ENCODE measurements at places on chromosomes 6 and 20.

DNA sequence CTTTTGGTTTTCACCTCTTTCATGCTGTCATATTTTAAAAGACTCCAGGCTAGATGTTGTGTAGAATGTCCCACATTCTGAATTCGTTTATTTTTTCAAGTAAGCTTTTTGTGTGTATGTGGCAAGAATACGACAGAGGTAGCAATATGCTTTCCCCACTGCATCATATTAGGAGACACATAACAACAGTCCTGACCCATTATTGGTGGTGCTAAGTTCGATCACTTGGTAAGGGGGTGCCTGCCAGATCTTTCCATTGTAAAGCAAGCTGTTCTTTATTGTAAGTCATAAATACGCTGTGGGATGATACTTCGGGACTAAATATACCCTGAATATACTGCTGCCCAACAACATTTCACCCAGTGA lies 588 bp upstream of the NCOA3 start:
- no peak for DNase-seq

GRCh38 chr6:159646733-159647132 lies 46.3 kb downstream of the SOD2 start:
- no peak for DNase-seq

DNA sequence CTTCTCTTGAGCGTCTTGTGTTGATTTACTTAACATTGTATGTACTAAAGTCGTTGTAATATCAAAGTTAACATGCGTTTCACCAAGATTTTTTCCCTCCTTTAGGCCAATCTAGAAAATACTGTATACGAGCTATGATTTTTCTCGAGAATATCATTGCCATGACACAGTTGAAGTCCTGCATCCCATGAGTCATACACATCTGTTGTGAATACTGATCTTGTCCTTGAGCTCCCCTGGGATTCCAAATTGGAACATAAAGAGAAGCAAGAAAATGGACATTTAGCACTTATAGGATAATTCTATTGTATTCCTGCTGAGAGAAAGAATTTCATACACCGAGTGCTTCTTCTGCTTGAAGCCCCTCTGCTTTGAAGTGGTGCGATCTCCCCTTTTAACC lies 109.6 kb downstream of the SLC35B3 start:
- no peak for DNase-seq

GRCh38 chr20:32837157-32837556 lies 17.4 kb downstream of the MAPRE1 start:
- DNase-seq = no peak

DNA sequence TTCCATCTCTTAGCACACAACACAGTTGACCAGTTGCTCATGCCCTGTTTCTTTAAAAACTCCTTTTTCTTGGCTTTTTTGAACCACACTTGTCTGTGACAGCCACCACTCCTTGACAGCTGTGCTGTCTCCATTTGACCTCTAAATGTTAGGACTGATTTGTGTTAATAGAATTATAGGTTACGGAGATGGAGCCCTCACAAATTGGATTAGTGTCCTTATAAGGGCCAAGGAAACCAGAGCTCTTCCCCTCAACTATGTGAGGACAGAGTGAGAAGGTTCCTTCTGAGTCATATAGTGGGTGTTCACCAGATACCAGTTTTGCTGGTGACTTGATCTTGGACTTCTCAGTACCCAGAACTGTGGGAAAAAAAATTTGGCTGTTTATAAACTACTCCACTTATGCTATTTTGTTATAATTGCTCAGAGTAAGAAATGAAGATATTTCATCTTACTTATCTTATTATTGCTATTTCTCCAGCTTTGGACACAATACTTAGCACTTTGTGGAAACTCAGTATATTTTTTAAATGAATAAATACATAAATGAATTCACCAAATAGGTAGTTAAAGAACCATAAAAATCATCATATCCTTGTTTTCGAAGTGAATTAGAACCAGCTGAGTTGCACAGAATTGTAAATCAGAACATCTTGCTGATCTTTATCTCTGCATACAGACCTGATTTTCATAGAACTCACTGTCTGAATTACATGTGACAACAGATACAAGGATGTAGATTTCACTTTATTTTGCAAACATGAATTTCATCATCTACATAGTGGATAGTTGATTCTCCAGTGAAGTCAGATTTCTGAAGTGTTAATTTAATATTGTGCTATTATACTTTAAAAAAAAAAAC lies 598.5 kb upstream of the IRAK1BP1 start:
- no peak for DNase-seq

- DNase-seq = no peak
Measured at GRCh38 chr6:118589649-118590365, 41.7 kb downstream of the PLN start.

DNA sequence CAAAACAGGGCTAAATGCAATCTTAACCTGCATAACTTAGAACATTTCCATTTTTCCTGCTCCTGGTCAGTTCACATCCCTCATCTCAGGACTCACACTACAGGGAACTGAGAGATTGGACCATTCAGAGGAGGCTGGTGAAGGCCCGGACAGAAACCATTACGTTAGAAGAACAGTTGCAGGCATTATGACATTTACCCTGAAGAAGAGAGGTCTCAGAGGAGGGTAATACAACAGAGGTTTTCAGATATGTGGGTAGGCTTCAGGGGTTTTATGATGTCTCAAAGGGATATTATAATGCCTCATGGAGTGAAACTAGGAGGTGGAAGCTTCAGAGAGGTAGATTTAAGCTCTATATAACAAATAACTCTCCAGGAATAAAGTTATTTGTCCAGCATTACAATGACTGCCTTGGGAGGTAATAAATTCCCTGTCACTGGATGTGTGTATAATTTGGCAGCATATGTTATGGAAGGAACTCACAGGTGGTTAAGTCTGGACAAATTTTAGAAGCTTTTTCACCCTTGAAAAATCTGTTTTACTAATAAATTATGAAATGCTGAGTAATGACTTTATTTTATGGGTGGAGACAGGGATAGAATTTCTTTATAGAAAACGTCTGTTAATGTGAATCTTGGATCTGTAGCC lies 36.7 kb upstream of the RIPOR2 start:
- no peak for DNase-seq

DNA sequence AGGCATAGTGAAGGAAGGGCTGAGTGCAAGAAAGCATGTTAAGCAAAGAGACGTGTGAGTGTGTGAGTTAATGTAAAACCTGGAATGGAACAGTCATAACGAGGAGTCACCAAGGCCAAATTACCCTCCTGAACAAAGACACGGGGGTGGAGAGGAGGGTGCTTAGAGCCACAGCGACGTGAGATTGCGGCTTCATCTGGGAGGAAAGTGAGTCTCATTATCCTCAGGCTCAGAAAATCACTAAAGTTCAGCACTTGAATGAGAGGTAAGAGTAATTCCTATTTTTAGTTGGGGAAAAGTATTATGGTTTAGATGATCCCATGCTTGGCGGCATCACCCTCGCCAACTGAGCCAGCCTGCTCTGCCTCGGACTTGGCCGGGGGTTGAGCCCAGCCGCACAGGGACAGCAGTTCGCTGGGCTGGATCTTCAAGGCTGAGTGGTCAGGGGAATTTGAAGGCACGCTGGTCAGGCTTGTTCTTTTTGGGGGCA lies 136.6 kb downstream of the DTNBP1 start:
- no peak for DNase-seq

DNA sequence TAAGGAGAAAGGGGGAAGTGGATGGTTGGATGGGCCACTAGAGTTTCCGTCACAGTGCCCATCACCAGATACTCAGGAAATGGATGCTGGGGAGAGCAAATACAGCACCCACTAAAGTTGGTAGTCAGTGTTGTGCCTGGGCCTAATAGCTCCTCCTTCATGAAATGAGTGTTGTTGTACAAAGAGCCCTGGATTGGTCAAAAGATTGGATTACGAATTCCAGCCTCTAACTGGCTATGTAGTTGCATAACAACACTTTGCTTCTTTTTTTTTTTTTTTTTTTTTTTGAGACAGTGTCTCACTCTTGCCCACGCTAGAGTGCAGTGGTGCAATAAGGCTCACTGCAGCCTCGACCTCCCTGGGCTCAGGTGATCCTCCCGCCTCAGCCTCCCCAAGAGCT lies 27.4 kb downstream of the KCNG1 start:
- no peak for DNase-seq

GRCh38 chr6:14786455-14786854 lies 459.4 kb upstream of the JARID2 start:
- DNase-seq = no peak

DNA sequence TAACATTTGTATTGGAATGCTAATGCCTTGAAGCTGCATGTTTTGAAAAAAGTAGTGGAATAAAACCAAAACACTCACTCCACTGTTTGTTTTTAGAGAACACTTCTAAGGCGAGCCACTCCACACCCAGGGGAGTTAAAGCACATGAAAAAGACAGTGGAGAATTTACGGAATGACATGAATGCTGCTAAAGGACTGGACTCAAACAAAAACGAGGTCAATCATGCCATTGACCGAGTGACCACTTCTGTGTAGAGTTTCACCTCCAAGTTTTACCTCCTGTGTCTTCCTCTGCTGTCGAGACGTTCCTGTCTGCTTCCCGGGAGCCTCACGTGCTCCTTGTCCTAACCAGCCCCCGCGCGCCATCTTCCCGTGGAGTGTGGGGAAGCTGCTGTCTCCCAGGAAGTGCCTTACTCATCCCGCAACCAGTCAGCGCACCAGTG lies 127.8 kb downstream of the LRRC1 start:
- DNase-seq = no peak

DNA sequence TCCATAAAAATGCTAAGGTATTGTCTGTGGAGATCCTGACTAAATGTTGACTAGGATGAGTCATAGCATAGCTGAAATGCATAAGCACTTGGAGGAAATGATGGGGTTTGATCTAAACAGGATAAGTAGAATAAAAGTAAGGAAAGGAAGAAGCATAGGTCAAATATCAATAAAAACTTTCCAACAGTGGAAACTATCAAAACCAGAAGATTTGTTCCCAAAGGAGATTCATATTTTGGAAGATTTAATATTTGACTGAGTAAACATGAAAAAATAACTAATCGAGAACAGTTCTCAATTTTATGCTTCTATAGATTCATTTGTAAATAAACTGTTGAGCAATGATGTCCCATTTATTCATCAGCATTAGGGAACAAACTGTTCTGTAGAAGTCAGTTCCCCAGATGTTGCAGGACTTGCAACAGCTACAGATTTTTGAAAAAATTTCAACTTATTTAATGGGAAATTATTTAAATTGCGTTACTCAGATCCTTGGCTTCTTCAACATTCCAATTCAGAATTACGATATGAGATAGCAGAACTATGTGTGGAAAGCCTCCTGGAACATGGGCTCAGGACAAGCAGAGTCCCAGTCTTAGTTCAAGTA lies 133.7 kb upstream of the TBX18 start:
- DNase-seq = no peak

- no peak for DNase-seq
Measured at GRCh38 chr20:4062721-4063606, 47.6 kb upstream of the RNF24 start.

DNA sequence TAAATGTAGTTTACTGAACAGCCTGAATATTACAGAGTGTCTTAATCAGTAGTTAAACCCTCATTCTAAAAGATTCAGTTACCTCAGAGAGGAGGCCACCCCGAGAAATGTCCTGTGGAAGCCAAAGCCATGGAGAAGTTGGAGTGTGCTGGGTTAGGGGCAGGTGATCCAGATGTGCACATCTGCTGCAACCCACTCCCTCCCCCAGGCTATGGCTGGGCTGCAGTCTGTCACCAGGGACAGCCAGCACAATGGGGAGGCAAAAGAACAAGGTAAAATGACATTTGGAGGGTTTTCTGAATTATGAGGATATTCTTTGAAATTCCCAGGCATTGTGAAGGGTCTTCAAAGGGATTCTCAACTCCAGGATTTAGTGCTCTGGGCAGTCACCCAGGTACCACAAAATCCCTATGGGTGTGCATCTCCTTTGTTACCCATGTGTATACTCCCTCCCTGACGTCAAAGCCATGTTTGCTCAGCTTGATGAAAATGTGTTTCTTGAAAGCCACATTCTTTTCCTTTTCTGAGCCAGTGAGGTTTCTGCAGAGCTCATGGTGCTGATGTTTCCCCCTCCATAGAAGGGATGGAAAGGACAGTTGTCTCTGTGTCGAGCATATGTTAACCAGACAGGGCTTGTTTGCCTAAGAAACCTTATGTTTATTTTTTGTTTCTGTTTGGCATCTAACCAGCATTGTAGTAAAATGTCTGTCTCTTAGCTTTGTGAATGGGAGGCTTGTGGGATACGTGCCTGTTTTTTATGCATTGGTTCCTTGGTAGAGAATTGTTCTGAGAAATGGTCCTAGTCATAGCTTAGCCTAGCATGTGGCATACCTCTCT lies 212.3 kb upstream of the TBX18 start:
- no peak for DNase-seq

DNA sequence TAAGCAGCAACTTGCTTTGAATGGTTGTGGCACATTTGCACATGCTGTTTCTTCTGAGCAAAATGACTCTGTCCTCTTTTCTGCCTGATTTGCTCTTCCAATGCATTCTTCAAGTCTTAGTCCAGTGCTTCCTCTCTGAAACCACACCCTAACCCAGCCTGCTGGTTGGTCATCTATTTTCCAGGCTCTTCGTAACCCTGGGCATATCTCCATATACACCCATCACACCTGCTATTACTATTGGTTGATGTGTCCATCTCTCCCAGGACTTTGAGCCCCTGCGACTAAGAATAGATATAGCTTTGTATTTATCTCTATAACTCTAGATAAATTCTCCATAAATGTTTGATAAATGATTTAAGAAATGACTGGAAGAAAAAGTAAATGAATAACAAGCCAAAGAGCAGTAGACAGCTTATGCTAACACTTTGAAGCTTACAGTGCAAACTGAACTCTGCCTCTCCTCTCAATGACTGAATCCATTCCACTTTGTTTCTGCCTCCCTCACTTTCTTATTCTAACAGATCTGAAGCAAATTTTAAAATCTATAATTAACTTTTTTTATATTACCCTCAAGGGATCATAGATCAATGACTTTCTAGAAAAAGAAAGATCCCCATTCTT lies 59.7 kb upstream of the NT5E start:
- DNase-seq = no peak

DNA sequence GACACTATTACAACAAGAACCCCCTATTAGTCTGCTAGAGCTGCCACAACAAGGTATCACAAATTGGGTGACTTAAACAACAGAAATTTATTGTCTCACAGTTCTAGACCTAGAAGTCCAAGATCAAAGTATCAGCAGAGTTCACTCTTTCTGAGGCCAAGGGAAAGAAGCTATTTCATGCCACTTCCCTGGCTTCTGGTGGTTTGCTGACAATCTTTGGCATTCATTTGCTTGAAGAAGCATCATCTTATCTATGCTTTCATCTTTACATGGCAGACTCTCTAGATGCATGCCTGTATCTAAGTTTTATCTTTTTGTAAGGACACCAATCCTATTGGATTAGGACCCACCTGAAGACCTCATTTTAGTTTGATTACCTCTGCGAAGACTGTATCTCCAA lies 296.8 kb upstream of the MARCKS start:
- no peak for DNase-seq

- no peak for DNase-seq
Measured at GRCh38 chr20:4563534-4563933, 158.2 kb upstream of the PRND start.

GRCh38 chr20:35093267-35093884 lies 769 bp upstream of the TRPC4AP start:
- no peak for DNase-seq

All from stimulated activated CD4-positive, alpha-beta T cell treated with anti-CD3 and anti-CD28 coated beads, Interleukin-15, amount 100 ng/mL, for 1 hour (primary cell).